ENCODE measurements at places on chromosomes 2 and 18.

DNA sequence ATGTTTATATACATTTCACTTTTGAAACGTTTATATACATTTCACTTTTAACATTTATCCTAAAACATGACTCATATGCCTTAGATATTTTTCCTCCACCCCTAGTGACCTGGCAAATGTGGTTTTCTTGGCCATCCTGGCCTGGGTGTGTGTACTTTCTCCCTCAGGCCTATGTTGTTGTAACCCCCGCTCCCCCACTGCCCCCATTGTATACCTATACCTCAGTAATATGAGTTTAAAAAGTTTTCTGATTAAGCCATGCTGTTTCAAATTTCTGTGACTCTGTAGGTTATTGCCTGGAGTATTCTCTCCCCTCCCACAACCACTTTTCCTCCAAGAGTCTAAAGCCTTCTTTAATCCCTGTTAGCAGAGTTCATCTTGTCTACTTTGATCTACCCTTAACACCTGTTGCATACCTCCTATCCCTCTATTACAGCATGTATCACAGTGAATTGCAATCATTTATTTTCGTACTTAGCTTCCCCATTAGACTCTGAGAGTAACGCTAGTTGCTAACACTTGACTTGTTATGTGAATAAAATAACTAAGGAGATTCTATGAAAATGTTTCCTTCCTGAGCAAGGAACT is 67.9 kb downstream of the LCLAT1 start:
- no peak for DNase-seq

GRCh38 chr2:36811071-36811470 is 114.6 kb downstream of the VIT start:
- DNase-seq = no peak

DNA sequence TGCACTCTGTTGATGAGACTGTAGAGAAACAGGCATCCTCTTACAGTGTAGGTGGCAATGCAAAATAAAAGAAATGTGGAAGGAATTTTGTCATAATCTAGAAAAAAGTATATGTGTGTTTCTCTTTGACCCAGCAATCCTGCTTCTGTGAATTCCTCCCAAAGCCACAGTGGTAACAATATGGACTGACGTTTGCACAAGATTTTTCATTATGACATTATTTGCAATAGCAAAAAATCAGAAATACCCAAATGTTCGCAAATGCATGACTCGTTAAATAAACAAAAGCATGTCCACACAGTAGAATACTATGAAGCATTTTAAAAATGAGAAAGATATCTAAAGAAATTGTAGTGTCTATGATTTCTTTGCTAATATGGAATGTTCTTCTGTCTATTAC is 255.2 kb upstream of the NRP2 start:
- no peak for DNase-seq

DNA sequence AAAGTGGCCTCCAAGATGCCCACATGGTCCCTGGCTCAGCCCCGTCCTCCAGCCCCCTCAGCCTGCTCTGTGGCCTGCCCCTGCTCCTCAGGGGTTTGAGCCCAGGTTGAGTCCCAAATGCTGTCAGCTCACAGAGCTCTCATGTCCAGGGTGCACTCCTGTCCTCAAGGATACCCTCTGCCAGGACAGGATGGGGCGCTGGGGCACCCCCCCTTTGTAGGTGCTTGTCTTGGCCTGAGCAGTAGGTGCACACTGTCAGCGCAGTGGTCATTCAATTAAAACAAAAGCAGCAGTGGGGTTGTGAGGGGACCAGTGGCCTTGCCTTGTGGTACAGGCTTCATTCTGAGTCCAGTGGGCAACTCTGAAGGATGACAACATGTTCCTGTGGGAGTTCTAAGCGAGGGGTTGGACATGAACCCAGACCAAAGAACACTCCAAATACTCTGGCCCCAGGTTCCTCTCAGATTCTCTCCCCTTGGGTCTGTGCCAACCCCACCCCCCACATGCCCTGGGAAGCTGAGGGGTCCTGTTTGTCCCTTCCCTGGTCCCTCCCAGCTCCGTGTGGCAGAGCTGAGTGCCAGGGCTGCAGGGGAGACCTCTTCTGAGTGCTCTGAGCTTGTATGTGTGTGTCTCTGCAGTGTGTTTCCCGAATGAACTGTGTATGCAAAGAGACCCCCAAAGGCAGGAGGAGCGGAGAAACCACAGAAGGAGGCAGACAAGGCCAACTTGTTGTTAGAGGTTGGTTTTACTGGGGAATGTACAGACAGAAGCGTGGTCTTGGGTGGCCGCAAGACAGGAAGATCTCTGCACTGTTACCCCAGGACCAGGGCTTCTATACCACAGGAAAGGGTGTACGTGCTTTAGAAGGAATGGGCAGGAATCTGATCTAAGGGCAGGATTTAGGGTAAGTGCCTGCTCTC is 155.6 kb upstream of the HS6ST1 start:
- peak; percentile 1 for DNase-seq

Data from neural progenitor cell (in vitro differentiated cells).